ENCODE measurements at places on chromosomes 16 and 17. TPM values are rescaled to one million over a fixed set of nuclear protein-coding genes. Genes with fewer than 3 reads are reported as not detected.

- peak; percentile 32 for DNase-seq
These were observed 60.3 kb upstream of the FBXO47 start for GRCh38 chr17:39027455-39028035.

DNA sequence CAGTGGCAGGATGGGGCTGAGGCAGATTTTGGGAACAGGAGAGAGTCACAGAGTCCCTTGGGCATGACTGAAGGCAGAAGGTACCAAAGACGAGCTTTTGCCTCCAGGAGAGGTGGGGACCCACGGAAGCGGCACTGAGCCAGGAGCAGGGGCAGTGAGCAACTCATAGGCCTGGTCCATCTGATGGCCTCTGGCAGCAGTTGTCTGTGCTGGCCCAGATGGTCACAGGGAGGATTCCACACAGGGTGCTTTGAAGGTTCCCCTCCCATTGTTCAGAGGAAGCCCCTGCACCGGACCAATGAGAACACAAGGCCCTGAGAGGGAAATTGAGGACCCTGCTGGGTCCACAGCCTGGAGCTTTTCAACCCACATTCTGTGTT is 360.3 kb upstream of the TNRC6C start:
- DNase-seq: no peak

DNA sequence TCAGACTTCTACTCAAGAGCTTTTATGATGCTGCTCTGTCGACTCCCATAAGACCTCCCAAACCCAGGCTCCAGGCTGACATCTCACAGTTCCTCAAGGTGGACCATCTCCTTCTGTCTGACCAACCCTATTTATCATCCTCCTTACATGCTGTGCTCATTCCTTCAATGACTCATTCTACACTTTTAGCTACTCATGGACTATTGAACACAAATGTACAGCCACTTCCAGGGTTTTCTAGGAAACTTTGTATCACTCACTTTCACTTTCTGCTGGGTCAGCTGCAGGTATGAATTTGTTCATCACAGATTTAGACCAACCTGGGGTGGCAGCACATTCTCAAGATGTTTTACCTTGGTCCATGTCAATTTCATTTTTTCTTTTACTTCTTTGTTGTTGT is 162.4 kb upstream of the FAM20A start:
- no peak for DNase-seq

DNA sequence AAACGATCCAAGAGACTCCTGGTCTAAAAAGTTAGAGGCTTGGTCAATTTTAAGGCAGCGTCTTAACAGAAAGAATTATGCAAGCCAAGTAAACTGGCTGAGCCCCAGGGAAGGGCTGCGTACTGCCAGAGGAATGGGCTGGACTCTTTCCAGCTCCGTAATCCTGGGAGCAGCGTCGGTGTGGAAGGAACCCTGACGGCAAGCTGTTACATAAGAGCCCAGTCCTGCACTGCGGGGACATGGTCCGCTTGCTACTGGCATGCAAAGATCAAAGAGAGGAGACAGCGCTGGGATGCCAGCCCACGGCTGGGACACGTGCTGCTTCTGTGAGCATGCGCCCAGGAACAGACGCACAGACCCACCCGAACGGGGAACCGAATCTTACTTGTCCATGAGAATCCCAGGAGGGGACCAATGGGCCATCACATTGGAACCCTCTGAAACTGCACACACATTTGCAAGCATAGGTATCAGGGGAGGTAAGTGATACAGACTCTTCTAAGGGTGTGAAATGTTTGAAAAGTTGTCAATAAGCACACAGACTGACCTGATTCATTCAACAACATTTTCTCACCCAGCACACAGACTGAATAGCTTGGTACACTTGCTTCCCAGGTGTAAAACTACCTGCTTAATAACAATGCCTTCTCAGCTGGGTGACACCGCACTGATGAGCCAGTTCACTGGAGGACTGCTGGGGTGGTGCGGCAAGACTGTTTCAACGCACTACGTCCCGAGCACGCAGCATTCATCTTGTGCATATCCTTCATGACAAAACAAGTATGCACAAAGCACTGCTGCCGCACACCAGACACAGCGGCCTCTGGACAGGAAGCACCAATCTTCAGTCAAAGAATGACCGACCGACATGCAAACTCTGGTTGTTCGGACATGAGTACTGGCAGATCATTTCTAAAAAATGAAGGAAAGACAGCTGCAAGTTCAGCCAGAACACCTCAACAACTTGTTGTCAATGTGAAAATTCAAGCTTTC is 94.9 kb downstream of the ANKRD11 start:
- DNase-seq: peak; percentile 67

DNA sequence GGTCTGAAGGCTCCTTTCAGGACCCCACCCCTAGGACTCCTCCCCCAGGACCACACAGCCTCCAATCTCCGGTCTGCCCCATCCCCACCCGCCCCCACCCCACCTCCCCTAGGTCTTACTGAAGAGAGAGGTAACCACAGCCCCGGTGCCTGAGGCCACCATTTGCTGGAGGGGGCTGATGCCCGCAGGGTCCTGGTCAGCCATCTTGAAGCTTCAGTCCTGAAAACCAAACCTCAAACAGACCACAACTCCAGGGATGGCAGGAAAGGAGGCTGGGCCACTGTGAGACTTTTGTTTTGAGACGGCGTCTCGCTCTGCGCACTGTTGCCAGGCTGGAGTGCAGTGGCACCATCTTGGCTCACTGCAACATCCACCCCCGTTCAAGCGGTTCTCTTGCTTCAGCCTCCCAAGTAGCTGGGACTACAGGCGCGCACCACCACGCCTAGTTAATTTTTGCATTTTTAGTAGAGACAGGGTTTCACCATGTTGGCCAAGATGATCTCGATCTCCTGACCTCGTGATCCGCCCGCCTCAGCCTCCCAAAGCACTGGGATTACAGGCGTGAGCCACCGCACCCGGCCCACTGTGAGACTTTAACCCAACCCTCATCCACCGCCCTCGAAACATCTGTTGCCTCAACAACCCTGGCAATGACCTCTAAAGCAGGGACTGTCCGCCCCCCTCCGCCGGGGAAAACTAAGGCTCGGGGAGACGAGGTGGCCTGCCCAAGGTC is 1.1 kb downstream of the SLC25A39 start:
- no peak for DNase-seq

DNA sequence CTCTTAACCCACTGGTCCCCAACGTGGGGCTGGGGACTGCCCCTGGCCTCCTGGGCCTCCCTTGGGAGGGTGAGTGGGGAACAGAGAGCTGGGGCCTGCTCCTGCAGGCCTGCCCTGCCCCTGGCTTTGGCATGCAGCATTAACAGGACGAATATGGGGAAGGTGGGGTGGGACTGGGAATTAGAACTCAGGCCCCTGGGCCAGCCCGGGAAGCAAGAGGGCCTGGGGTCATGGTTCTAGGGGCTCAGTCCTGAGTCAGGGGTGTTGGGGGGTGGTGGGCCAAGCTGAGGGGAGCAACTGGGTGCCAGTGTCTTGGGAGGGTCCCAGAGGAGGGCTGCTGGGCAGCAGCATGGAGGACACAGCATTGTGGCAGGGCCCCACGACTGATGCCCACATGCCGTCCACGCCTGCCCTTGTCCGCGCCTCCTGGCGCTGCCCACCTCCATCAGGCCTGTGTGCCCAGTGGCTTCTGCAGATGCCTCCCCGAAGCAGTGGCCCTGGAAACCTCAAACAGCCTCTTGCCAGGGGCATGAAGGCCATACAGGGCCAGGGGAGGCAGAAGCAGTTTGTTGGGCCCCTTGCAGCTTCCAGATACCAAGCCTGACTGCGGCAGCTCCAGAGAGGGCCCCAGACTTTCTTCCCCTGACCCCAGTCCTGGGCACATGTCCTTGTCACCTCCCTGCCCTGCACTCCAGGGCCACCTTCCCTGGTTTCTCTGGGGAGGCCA is 4.8 kb downstream of the MAP2K3 start:
- DNase-seq: no peak

DNA sequence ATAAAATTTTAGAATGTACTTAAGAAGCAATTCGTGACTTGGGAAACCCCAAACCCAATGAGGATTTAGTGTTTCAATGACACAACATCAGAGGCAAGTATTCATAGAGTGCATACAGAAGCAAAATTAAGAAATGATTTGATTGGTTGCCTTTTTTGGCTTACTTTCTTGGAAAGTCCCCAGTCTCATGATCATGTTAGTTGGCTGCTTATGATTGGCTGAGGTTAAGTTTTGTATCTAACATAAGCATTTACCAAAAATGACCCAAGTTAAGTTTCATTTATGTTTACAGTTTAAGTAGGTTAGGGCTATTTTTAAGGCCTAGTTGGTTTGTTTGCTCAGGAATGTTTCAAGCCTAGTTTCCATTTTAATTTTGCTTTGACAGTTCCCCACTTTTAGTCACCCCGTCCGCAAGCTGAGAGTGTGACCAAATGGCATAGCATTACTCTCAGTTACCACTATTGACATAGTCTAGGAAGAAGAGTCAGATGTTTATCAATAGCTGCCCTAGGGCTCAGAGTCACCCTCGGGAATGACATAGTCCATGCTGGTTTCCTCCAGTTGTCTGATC is 36.2 kb downstream of the DGKE start:
- no peak for DNase-seq

- no peak for DNase-seq
These were observed 46.1 kb downstream of the ZNRF1 start for GRCh38 chr16:75044800-75045361.

DNA sequence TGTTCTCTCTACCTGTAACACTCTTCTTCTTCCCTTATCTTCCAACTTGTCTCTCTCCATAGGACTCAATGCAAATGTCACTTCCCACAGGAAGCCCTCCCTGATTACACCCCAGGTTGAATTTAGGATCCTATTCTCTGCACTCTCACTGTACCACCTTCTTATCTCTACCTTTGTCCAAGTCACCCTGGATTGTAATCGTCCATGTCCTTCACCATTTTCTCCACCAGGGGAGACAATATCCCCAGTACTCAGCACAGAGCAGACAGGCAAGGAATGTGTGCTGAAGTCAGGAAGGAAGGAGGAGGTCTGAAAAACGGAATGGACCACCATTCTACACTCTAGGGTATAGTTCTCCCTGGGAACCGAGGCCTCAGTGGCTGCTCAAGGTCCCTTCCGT is 14.2 kb downstream of the C16orf82 start:
- DNase-seq: no peak

DNA sequence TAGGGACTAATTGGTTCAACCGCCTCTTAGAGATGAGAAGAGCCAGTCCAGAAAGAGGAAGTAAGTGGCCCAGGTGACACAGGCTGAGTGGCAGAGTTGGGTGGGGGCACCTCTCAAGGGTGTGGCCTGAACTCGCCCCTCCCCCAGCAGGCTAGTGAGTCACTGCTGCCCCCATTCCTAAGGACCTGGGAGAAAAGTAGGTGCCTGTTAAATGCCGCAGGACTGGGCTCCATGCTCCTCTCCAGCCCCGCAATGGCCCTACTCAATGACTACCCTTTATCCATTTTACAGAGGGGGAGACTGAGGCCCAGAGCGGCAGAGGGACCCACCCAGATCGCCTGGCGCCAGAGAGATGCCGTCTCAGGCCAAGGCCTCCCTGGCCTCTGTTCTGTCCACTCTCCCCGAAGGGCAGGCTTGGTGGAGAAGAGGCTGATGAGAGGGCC is 8.1 kb downstream of the TMEM235 start:
- DNase-seq: no peak

- no peak for DNase-seq
These were observed 33.9 kb downstream of the BAHCC1 start for GRCh38 chr17:81428948-81429774.

DNA sequence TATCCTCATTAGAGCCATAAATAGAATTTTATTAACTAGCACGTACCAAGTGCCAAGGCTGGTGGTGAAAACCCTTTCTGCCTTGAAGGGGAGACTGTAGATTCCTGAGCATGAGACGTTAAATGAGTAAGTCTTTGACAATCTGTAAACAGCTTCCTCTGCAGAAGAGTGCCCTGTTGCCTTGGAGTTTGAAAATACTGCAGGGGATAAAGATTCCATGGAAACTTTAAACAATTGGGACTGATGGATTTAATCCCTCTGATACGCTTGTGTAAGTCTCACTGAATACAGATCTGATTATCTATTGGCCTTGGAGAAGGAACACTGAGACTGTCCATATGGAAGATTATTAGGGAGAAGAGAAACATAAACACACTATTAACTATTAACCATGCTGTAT is 1053.4 kb upstream of the RBFOX1 start:
- DNase-seq: no peak

GRCh38 chr17:49390548-49391324 is 23.9 kb downstream of the PHB1 start:
- no peak for DNase-seq

DNA sequence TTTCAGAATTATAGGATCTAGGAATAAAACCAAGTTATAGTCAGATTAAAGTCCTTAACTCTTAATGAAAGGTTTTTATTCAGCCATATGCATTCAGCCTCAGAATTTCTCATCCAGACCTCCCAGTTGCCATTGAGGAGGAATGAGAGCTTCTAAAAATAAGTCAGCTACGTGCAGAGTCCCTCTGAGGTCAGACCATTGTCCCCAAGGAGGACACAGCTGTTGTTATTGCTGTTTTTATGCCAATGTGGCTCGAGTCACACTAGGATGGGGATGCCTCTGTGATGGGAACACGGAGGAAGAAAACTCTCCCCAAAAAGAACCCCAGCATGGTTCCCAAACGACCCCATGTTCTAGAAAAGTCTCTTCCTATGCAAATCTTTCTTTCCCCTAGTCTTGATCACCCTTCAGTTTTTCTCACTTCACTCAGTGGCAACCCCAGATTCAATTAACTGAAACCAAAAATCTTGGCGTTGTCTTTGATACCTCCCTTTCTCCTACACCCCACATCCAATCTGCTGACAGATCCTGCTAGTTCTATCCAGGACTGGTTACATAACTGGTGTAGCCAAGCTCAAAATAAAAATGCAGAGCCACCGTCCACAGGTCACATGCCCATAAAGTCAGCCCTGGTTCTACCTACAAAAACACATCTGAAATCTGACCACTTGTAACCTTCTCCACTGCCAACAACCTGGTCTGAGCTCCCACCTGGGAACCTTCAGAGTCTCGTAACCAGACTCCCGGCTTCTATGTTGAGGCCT is 138.2 kb upstream of the ERCC4 start:
- no peak for DNase-seq

GRCh38 chr17:50560185-50560824 is at the start of gene CACNA1G:
Gene CACNA1G, plus strand, starts transcription at chr17:50560715. Its CDS starts 745 bp downstream, at chr17:50561460.
- no peak for DNase-seq

Gene TBX2
- 10.9 TPM for polyA plus RNA-seq

Gene CFAP119
- 1.3 TPM for polyA plus RNA-seq

Gene DHODH
- 12.1 TPM for polyA plus RNA-seq

Gene ADAMTS18
- 0.92 TPM for polyA plus RNA-seq

Gene C1QTNF8
- not detected for polyA plus RNA-seq

Gene TAC4
- polyA plus RNA-seq: 1.8 TPM

Gene FBXO39
- polyA plus RNA-seq: 0.20 TPM
